Kasumi-1 (cell line): ENCODE measurements at places on chromosomes 5 and 9.

GRCh38 chr5:93582677-93583438, at the start of gene NR2F1:
TSS of gene NR2F1 (plus strand) at chr5:93583222. CDS start at chr5:93585024, 1,802 bp downstream.
- peak; percentile 12 for DNase-seq

- DNase-seq: no peak
Measured at GRCh38 chr5:79974886-79975285, 16.2 kb downstream of the MTX3 start.

DNA sequence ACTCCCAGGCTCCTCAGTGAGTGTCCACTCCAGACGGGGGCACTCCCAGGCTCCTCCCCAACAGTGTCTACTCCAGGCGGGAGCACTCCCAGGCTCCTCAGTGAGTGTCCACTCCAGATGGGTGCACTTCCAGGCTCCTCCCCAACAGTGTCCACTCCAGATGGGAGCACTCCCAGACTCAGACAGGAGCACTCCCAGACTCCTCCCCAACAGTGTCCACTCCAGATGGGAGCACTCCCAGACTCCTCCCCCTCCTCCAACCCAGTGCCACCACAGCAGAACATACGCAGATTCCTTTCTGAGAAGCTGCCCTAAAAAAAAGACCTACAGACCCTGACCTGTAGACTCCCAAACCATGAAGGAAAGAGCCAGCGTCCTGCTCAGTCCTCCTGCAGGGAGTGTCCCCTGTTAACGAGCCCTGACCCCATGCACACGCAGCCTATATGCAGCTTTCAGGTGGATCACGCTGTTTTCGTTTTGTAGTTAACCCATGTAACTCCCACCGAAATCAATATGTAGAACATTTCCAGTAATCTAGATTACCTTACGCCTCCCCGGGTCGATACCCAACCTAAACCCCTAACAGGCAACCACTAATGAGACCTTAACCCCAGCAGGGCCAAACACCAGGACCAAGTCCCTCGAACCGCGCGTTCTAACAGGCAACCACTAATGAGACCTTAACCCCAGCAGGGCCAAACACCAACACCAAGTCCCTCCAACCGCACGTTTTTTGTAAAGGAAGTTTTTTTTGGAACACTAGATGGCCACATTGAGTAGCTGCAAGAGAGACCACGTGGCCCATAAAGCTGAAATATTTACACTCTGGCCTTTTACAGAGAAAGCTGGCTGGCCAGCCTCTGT, 15.7 kb downstream of the PNPLA7 start:
- DNase-seq: no peak

DNA sequence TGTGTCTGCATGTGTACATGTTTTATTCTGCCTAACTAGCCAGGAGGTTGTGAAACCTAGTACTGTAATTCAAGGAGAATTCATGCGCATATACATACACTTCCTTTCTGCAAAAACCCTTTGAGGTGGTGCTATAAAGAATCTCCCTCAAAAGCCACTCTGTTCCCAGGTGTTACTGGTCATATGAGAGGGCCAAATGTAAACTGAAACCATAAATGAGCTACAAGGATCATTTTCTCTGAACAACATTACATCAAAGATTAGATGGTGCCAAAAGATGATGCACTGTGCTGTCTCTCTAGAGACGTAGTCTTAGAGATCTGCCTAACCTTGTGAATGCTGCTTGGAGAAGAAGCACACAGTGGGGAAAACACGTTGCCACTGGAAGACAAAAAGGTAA, 15.7 kb downstream of the NREP start:
- peak; percentile 9 for DNase-seq

GRCh38 chr5:156295431-156295830, 31.5 kb upstream of the SGCD start:
- no peak for DNase-seq

- DNase-seq: no peak
Measured at GRCh38 chr9:133290751-133291302, 15.8 kb upstream of the ABO start.

- DNase-seq: no peak
Measured at GRCh38 chr9:99040251-99040900, 64.5 kb upstream of the TGFBR1 start.

- peak; percentile 43 for DNase-seq
Measured at GRCh38 chr9:130565792-130566191, 13.6 kb upstream of the FUBP3 start.

DNA sequence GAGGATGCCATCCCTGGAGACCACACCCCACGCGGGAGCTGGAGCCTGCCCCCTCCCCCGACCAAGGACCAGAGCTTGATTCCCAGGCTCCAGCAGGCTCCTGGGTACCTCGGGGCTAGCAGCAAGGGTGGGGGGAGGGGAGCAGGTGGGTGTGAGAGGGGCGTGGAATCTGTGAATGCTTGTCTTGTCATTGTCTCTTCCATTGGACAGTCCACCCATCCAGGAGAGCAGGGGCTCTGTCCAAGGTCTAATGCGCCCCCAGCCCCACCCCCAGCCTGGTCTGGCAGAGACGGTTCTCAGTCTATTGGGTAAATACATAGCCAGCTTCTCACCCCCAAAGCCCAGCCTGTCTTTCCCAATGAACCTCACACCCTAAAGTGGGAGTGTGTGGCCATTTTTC, 22.8 kb downstream of the URM1 start:
- DNase-seq: no peak

GRCh38 chr9:33289496-33289895, 820 bp upstream of the NFX1 start:
- no peak for DNase-seq

- DNase-seq: no peak
Measured at GRCh38 chr9:68851657-68852056, 146.6 kb downstream of the PIP5K1B start.

DNA sequence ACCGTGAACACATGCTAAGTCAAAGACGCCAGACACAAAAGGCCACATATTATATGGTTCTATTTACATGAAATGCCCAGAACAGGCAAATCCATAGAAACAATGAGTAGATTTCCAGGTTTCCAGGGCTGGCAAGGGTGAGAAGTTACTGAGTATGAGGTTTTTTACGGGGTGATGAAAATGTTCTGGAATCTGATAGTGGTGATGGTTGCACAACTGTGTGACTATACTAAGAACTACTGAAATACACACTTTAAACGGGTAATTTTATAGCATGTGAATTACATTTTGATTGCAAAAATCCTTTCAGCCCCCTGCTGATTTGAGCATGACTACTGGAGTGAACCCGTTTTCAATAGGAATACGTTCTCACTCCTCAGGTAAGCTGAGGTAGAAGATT, 46.7 kb upstream of the TBC1D9B start:
- DNase-seq: no peak

- DNase-seq: no peak
Measured at GRCh38 chr9:112193572-112194288, 18.6 kb upstream of the SUSD1 start.

- peak; percentile 28 for DNase-seq
Measured at GRCh38 chr9:86637515-86637914, 283.3 kb upstream of the TUT7 start.

GRCh38 chr5:157025093-157025698, 33.7 kb downstream of the HAVCR1 start:
- no peak for DNase-seq

DNA sequence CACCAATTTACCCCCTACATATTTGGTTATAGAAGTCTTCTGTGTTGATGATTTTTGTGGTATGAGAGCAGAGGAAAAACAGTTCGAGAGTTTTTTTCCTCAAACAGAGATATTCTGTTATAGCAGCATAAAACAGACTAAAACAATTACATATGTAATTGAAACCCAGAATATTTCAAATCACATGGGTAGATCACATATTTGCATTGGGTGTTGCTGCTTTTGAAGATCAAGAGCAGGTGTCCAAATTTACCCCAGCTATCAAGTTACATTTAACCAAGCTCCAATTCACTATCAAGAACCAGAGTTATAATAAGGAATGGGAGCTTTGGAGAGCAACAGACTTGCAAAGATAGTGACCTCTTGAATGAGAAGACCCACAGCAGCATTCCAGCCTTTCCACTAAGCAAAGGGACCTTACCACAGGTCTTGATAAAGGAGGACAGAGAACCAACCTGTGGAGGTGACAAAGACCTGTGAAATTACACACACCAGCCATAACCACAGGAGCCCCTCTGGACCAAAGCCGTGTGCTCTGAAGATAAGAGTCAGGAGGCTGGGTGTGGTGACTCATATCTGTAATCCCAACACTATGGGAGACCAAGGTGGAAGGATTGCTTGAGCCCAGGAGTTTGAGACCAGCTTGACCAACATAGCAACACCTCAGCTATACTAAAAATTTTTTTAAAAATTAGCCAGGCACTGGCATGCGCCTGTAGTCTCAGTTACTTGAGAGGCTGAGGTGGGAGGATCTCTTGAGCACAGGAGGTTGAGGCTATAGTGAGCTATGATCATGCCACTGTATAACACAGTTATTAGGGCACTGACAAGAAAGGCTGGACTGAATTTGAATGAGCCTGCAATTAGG, 4.0 kb upstream of the CCL28 start:
- DNase-seq: no peak

DNA sequence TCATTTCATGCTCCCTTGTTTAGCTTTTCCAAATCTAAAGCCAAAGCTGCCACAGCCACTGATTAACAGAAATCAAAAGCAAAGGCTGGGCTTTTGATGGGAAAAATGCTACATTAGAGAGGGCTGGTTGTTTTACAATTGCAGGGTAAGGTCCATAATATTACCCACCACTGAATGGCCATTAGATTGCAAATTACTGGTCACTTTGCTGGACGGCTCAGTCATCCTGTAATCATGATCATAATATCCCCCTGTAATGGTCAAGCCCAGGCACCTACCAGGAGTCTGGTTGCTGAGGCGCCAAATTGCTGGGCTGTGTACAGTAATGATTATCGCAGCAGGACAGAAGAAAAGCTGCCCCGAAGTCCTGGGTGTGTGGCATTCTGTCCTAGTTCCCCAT, 286.5 kb downstream of the ZSWIM6 start:
- DNase-seq: no peak
